ENCODE measurements at places on chromosomes 16 and 17.
A peak's percentile ranks its signal among the peaks of the same experiment; 100 is the strongest.

GRCh38 chr16:17801068-17801467 is 330.3 kb upstream of the XYLT1 start:
- DNase-seq = no peak

GRCh38 chr17:69269131-69269998 is 40.7 kb upstream of the ABCA10 start:
- DNase-seq = peak; percentile 47

- no peak for DNase-seq
Observed at GRCh38 chr17:65100316-65101140, 36.6 kb upstream of the RGS9 start.

- DNase-seq = no peak
Observed at GRCh38 chr16:54417384-54417783, 130.8 kb upstream of the IRX3 start.

- no peak for DNase-seq
Observed at GRCh38 chr16:76441876-76442275, 164.7 kb downstream of the CNTNAP4 start.

DNA sequence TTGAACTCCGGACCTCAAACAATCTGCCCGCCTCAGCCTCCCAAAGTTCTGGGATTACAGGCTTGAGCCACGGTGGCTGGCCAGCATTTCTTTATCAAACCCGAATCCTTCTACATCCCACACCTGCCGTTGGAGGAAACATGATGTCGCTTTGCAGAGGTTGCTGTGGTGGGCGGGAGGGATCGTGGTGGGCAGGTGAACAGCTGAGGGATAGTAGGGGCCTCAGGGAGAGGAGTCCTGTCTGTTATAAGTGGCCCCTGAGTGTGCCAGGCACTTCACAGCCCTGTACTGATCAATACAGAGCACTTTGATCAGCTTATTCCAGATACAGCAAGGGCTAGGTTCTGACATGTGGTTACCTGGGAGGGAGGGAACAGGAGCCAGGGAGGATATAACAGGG is 76.5 kb downstream of the CYLD start:
- no peak for DNase-seq
